ENCODE measurements at places on chromosomes 5 and 9. TPM values are rescaled to one million over a fixed set of nuclear protein-coding genes. Genes with fewer than 3 reads are reported as not detected.
A peak's percentile ranks its signal among the peaks of the same experiment; 100 is the strongest.

GRCh38 chr9:91275655-91276054 is 86.1 kb downstream of the AUH start:
- no peak overlapping the region for H3K4me3 ChIP-seq
- H3K27ac ChIP-seq = no peak overlapping the region
- no peaks in the 10 kb centered on the region for H3K27me3 ChIP-seq
- DNase-seq = no peak
- no peaks in the 10 kb centered on the region for H3K36me3 ChIP-seq

Gene SLC2A6
- 2.6 TPM for total RNA-seq

GRCh38 chr9:16864649-16865434 is 5.6 kb downstream of the BNC2 start:
- no peaks in the 10 kb centered on the region for H3K27me3 ChIP-seq
- no peaks in the 10 kb centered on the region for H3K4me1 ChIP-seq
- no peaks in the 10 kb centered on the region for H3K36me3 ChIP-seq
- no peak overlapping the region for H3K4me3 ChIP-seq
- DNase-seq = no peak
- H3K27ac ChIP-seq = no peak overlapping the region

- DNase-seq = no peak
- no peak overlapping the region for H3K27ac ChIP-seq
- H3K4me1 ChIP-seq = no peaks in the 10 kb centered on the region
- H3K4me3 ChIP-seq = no peak overlapping the region
These were observed 5.7 kb downstream of the LCN1 start for GRCh38 chr9:135526730-135527571.

DNA sequence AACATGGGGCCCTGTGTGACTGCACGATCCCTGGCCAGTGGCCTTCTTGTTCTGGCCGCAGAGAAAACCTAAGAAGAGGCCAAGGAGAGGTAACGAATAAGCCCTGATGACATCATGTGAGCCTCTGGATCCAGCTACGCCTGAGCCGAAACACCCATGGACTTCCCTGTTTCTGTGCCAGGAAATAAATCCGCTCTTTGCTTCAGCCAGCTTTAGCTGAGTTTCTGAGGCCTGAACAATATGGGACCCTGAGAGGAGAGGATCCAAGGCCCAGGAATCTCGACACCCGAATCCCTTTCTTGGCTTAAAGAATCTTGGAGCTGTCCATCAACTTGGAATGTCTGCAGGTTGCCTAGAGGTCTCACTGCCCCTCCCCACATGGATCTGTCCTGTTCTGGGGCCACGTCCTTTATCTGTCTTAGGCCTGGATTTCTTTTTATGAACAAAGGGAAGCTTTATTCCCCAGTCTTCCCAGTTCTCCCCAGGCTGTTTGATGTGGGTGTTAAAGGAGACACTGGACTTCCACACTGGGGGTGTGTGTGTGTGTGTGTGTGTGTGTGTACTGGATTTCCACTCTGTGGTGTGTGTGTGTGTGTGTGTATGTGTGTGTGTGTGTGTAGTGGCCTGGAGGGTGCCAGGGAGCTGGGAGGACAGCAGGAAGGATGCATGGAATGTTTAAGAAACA is 13.7 kb downstream of the IER5L start:
- no peaks in the 10 kb centered on the region for H3K27me3 ChIP-seq
- H3K4me3 ChIP-seq = no peak overlapping the region
- H3K27ac ChIP-seq = peak overlapping the region; percentile 46
- no peak for DNase-seq
- no peaks in the 10 kb centered on the region for H3K36me3 ChIP-seq

GRCh38 chr5:59485629-59486439 is 407.7 kb downstream of the PDE4D start:
- no peak overlapping the region for H3K4me3 ChIP-seq
- H3K27ac ChIP-seq = no peak overlapping the region
- DNase-seq = no peak
- peaks cover 3% of the 10 kb centered on the region for H3K4me1 ChIP-seq
- H3K27me3 ChIP-seq = no peaks in the 10 kb centered on the region
- H3K36me3 ChIP-seq = no peaks in the 10 kb centered on the region

Gene IFNA13
- total RNA-seq = not detected

GRCh38 chr5:173915310-173916014 is 27.3 kb downstream of the CPEB4 start:
- no peaks in the 10 kb centered on the region for H3K27me3 ChIP-seq
- no peak overlapping the region for H3K4me3 ChIP-seq
- no peak for DNase-seq
- peak overlapping the region; percentile 26 for H3K27ac ChIP-seq
- peaks cover 60% of the 10 kb centered on the region for H3K4me1 ChIP-seq

DNA sequence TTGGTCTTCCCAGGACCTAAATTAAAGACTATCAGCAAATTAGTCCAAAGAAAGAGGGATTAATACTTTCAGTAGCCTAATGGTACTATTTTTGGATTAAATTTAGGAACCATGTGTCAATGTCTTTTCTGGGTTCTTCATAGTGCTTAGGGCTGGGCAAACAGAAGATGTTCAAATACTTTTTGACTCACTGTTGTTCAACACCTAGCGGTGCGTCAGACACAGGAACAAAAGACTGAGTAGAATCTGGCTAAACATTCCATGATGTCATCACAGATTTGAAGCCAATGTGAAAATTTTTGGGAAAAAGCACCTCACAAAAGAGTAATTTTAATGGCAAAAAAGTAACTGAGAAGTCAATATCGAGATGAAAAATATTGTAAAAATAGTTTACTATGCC is 544.4 kb downstream of the EFNA5 start:
- DNase-seq = no peak
- no peak overlapping the region for H3K4me3 ChIP-seq
- H3K4me1 ChIP-seq = no peaks in the 10 kb centered on the region
- no peak overlapping the region for H3K27ac ChIP-seq
- no peaks in the 10 kb centered on the region for H3K27me3 ChIP-seq

GRCh38 chr9:14522627-14523379 is 170.4 kb downstream of the ZDHHC21 start:
- no peak for DNase-seq
- H3K27ac ChIP-seq = no peak overlapping the region
- H3K4me3 ChIP-seq = no peak overlapping the region
- no peaks in the 10 kb centered on the region for H3K4me1 ChIP-seq
- no peaks in the 10 kb centered on the region for H3K27me3 ChIP-seq

- no peak overlapping the region for H3K4me3 ChIP-seq
- no peaks in the 10 kb centered on the region for H3K36me3 ChIP-seq
- H3K27me3 ChIP-seq = no peaks in the 10 kb centered on the region
These were observed 248.8 kb downstream of the TENT4A start for GRCh38 chr5:6961837-6962635.

GRCh38 chr9:86072394-86072877 is 26.9 kb downstream of the GOLM1 start:
- H3K27ac ChIP-seq = no peak overlapping the region
- no peak for DNase-seq
- no peak overlapping the region for H3K4me3 ChIP-seq

DNA sequence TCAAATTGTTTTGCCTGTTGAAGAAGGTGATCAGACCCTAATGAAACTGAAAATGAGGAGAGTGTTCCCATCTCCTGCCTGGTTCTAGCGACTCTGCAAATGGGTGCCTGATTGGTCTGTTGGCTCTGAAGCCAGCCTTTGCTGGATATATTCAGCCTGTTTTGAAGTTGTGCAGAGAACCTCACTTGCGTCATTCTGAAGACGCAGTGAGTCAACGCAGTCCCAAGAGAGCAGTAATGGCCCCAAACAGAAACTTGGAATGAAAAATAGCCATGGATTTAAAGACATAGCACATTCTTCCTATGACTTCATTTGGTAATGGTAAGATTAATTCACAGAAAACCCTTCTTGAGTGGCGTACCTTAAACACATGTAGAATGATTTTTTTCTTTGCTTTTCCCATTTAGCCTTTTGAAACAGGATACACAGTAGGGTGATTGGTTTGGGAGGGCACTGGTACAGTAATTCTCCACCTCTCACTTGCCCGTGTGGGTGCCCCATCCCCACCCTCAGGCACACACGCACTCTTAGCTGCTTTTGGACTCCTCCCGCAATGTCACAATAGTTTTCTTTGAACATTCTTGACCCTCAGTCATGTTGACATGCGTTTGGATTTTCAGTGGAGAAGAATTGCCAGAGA is 54.1 kb upstream of the ABL1 start:
- no peak overlapping the region for H3K4me3 ChIP-seq
- H3K36me3 ChIP-seq = no peaks in the 10 kb centered on the region
- H3K4me1 ChIP-seq = peaks cover 53% of the 10 kb centered on the region
- no peaks in the 10 kb centered on the region for H3K27me3 ChIP-seq
- DNase-seq = peak; percentile 60
- H3K27ac ChIP-seq = peak overlapping the region; percentile 75

DNA sequence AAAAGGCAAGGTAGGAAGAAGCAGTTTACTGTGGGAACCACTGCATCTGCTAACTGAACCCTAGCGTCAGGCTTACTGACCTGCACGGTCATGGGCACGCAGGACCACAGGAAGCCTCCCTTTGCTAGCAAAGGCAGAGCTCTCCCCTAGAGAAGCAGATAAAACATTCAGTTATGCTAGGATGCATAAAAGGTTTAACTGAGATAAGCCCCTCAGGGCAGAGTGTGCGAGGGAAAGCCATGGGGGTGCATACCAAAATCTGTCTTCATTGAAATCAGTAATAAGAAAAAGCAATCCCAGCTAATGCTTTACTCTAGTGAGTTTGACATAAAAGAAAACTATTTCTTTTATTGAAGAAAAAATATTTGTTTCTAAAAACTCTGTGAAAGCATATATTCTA is 2403.7 kb upstream of the C9orf72 start:
- H3K27ac ChIP-seq = no peak overlapping the region
- H3K27me3 ChIP-seq = no peaks in the 10 kb centered on the region
- H3K36me3 ChIP-seq = no peaks in the 10 kb centered on the region
- no peaks in the 10 kb centered on the region for H3K4me1 ChIP-seq

Gene LCN12
- 39.7 TPM for total RNA-seq

Gene IRX1
- 0.81 TPM for total RNA-seq

Measured in thyroid gland (tissue), 4 donors.